ENCODE measurements at places on chromosomes 1 and 21.

- DNase-seq = no peak
Measured at GRCh38 chr1:37813529-37814145, 5.6 kb upstream of the YRDC start.

GRCh38 chr1:216222288-216222687 lies 201.0 kb downstream of the USH2A start:
- no peak for DNase-seq

GRCh38 chr1:236686815-236687160 lies 489 bp downstream of the ACTN2 start:
- DNase-seq = no peak

DNA sequence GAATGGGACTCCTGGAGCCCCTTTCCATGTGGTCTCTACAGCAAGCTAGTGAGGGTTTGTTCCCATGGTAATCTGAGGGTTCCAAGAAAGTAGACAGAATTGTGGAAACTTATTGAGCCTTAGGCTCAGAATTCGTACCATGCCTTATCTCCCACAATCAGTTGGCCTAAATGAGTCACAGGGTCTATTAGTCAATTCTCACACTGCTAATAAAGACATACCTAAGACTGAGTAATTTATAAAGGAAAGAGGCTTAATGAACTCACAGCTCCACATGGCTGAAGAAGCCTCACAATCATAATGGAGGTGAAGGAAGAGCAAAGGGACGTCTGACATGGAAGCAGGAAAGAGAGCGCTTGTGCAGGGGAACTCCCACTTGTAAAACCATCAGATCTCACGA lies 106.6 kb upstream of the CXADR start:
- no peak for DNase-seq

All from stimulated activated CD4-positive, alpha-beta T cell treated with anti-CD3 and anti-CD28 coated beads, Interleukin-2, amount 100 ng/mL, for 24 hours (primary cell).